ENCODE measurements at places on chromosomes 1 and 21.

GRCh38 chr1:24149866-24150233 is 6.9 kb upstream of the IL22RA1 start:
- no peak for DNase-seq

- no peak for DNase-seq
Measured at GRCh38 chr1:49240709-49241221, 464.1 kb upstream of the BEND5 start.

DNA sequence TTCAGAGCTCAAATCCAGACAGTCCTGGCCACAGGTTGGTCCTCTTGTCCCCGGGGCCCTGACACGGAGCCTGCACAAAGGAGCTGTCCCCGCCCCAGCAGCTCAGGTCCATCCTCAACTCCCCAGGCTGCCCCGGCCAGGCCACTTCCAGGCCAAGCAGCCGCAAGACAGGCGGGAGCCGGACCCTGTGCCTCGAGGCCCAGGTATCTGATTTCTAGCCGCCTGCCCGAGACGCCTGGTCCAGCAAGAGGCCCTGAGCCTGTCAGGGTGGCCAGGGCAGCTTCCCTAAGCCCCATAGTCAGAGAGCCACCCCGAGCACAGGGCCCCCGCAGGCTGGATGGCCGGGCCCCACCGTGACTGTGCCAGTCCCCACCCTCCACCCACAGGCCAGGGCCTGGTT is 165.3 kb downstream of the PRDM16 start:
- DNase-seq, result no peak

- DNase-seq, result no peak
Measured at GRCh38 chr1:232477728-232478127, 152.2 kb downstream of the SIPA1L2 start.

- no peak for DNase-seq
Measured at GRCh38 chr1:188599313-188599712, 1770.6 kb downstream of the PLA2G4A start.

DNA sequence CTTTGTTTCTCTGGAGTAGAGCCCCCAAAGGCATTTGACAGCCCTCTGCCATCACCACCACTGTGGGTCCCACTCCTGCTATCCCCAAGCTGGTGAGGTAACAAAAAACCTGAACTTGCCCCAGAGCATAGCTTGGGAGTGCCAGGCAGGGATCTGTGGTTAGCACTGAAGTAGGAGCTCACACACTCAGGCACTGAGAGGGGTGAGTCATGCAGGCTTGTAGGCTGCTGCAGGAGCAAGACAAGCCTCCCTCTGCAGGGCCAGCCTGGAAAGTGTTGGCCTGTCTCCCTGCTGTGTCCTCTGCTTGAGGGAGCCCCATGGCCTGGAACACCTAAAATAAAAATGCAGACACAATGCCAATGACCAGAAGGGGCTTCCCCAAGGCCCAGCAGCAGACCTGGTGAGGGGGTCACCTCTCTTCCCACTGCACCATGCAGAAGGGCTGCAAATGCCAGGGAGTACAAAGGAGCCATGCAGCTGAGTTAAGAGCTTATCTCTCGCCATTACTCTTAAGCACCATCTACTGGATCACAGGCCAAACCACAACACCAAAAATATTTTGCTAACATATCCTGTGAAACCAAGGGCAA is 108.9 kb upstream of the POGK start:
- DNase-seq, result no peak

GRCh38 chr1:41955461-41956159 is 36.9 kb upstream of the HIVEP3 start:
- DNase-seq, result no peak

GRCh38 chr1:15918962-15919715 is 56.8 kb downstream of the ZBTB17 start:
- DNase-seq, result no peak

DNA sequence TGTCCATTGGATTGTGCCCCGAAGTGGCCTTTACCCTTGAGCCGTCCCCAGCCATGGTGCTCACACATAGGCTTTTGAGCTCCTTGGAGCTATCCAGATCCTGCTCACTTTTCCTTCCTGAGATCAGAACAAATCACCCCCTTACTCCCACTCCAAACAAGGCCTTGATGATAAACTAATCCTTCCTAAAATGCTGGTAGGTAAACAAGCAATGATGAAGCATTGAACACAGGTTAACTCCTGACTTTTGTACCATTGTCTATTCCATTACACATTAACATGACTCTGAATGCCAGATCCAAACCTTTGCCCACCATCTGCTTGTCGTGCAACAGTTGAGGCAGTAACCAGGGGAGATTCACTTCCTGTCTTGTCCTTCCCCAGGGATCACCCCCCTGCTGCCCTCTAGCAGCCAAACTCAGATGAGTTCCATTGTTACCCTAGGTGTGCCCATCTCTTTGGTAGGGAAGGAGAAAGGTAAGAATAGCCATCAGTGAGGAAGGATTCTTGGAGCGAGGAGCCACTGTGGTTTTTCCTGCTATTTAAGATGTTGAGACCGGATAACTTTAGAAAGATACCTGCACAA is 79.5 kb upstream of the DNAJC6 start:
- DNase-seq, result no peak

DNA sequence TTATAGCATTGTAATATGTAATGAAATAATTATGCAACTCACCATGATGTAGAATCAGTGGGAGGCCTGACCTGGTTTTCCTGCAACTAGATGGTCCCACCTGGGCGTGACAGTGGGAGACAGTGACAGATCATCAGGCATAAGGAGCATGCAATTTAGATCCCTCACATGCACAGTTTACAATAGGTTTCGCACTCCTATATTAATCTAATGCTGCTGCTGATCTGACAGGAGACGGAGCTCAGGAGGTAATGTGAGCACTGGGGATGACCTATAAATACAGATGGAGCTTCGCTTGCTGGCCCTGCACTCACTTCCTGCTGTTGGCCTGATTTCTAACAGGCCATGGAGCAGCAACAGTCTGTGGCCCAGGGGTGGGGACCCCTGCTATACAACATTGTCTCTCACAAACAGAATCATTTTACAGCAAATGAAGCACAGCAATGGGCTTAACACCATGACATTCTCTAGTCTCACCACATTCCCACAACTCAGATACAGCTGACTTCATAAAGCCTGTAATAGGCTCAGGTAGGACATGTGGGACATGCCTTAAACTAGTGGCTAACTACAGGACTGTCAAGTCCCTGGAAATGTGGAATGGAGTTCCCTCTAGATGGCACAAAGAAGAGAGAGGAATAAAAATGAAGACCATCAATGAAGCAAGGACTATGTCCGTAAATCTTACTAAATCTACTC is 40.7 kb upstream of the SLC5A9 start:
- no peak for DNase-seq

GRCh38 chr21:42489006-42489563 is 6.9 kb downstream of the RSPH1 start:
- DNase-seq, result no peak

DNA sequence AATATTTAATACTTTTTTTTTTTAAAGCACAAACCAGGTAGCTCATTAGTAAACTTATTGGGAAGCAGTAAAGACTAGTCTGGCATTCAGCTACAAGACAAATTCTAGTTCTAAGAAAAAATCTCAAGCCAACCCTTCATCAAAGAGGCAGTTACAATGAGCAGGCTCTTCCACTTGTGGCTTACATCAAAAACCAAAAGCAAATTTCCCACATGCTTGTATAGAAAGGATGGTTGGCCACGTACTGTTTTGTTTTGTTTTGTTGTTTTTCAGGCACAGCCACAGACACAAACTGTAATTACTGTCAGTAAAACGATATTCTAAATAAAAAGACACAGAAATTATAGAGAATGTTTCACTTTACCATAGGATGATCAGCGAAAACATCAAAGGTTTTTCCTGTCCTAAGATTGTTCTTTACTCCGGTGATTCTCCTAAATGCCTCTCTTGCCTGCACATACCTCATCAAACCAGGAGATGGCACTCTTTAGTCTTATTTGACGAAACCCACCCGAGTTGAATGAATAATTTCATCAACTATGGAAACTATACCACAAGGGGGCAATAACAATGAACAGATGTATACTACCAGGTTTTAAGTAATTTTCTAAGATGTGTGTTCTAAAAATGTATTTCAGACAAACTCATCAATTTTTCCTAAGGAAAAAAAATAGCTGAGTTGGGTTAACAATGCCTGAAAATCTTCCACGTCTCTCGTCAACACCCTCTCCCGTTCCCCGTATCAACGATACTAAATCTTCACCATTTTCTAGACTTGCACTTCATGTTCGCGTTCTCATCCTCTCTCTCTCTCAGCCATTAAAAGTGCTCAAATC is 26.9 kb downstream of the RPL5 start:
- DNase-seq, result peak; percentile 10

DNA sequence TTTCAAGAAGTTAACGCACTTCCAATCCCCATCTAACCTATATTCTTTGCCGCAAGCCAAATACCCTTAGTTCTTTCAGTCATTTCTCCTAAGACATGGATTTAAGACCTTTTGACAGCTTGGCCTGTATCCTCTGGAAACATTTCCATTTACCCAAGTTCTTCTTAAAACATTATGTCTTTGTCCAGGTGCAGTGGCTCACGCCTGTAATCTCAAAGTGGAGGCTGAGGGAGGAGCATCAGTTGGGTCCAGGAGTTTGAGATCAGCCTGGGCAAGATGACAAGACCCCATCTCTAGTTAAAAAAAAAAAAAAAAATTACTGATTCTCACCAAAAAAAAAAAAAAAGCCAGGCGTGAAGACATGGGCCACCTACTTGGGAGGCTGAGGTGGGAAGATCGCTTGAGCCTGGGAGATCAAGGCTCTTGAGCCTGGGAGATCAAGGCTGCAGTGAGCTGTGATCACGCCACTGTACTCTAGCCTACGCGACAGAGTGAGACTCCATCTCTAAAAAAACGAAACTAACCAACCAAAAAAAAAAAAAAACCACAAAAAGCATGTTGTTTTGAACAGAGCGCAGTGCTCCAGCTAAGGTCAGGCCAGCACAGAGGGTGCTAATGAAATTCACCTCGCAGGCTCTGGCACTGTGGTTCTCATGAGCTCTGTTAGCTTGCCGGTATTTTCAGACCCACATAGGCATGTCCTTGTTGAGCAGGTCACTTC is 36.0 kb downstream of the NUAK2 start:
- DNase-seq, result no peak

GRCh38 chr21:42193721-42194120 is 25.2 kb upstream of the ABCG1 start:
- DNase-seq, result no peak

GRCh38 chr1:116579259-116579875 is 8.5 kb upstream of the CD58 start:
- no peak for DNase-seq

GRCh38 chr1:37332126-37332525 is 142.3 kb upstream of the ZC3H12A start:
- no peak for DNase-seq

DNA sequence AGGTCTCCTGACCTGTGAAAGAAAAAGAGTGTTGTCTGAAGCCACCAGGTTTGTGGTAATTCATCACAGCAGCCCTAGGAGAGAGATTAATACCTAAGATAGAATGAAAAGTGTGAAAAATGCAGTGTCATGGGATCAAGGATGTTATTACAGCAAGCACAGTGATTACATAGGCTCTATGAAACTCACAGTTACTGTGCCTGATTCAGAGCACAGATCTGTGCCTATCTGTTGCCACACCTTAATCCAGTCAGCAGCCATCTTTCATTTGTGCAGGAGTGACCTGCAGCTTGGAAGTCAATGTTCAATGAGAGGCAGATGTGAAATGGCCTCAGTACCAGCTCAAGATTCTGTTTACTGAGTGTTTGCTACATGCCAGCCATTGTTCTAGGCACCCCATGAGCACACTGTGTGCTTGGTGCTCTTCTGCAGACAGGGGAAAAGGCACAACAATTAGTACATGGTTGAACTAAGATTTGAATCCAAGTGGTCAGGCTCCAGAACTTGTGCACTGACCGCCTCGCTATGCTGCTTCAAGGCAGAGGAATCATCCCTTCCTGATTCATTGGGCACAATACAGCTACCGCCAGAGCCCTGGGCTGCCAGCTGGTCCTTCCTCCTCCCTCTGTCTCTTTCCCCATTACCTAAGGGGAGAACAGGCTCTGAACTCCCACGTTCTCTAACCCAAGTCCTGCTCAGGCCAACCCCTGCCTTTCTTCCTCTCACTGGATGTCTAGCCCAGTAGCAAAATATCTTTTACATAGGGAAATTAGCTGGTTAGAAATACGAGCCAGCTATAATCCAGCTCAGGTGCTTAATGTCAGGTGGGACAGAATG is 56.3 kb upstream of the NEK2 start:
- no peak for DNase-seq

DNA sequence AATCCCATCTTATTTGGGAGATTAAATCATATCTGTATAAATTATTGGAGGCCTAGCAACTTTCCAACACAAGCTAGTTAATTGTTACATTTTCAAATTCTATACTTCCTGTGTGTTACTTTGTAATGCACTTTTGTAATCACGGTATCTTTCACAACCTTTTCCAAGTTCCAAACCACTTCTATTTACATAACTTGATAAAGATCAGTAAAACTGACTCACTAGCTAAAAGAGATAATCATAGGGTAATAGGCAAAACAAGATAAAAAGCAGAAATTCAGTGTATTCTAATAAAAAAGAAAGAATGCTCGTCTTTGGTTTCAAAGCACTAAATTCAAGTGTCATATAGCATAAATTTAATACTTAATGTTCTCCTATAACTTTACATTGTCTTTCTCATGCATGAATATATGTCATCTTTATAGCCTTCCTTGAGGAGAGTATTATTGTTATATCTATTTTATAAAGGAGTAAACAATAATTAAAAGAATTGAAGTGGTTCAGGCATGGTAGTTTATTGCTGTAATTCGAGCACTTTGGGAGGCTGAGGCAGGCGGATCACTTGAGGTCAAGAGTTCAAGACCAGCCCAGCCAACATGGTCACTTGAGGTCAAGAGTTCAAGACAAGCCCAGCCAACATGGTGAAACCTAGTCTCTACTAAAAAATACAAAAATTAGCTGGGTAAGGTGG is 66.4 kb downstream of the RGS13 start:
- DNase-seq, result no peak

DNA sequence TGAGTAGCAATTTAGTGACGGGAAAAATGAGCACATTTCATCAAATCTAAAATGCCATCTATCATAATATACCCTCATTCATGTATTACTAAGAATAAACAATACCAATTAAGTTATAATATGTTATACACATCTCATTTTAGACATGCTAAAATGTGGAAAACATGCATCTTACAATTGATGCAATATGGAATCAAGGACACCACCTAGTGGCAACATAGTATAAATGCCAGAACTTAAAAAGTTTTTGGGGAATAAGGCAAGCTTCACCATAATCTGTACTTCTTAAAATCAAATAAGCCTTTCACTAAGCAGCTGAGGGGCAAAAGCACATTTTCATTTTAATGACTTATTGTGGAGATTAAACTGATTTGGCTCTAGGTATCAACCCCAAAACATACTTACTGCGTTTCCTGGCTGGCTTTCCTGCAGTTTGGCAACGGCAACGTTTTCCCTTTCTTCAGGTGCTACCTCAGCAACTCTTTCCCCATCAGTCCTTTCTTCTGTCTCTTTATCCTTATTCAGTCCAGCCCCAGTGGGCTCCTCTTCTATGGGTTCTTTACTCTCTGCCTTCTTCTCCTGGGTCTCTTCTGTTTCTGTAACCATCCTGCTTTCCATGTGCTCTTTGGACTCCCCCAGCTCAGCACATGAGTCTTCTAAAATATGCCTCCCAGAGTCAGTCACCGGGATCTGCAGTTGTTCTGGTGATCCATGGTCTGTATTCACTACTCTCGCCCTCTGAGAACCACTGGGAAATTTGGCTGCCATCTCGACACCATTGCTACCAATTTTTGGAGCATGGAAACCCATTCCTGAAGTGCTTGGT is 11.4 kb downstream of the SDE2 start:
- no peak for DNase-seq

- DNase-seq, result no peak
Measured at GRCh38 chr21:27513825-27514224, 546.9 kb upstream of the ADAMTS5 start.
